Uterus (tissue), 4 donors: ENCODE measurements at places on chromosomes 6 and 20. TPM values are rescaled to one million over a fixed set of nuclear protein-coding genes. Genes with fewer than 3 reads are reported as not detected.

KCNK5 gene
- total RNA-seq, result 4.8 TPM

TFAP2C gene
- not detected for total RNA-seq

PDYN gene
- not detected for total RNA-seq

- no peak for DNase-seq
- H3K27me3 ChIP-seq, result no peaks in the 10 kb centered on the region
- no peaks in the 10 kb centered on the region for H3K36me3 ChIP-seq
- H3K4me3 ChIP-seq, result no peak overlapping the region
- H3K4me1 ChIP-seq, result no peaks in the 10 kb centered on the region
Measured at GRCh38 chr20:35329435-35330139, 37.4 kb upstream of the FAM83C start.

DNA sequence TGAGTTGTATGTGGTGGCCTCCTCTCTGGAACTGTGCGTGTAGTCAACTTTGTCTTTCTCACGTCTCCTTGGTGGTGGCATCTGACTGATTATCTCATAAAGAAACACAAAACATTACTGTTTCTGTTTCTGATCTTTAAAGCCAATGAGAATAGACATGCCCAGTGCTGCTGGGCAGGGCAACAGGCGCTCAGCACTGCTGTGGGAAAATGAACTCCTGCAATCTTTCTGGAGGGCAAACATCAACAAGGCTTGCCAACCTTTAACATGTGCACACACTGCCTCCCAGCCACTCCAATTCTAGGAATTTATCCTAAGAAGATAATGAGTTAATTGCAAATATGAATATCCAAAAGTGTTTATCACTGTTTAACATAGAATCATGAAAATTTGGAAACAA is 106.3 kb upstream of the CD93 start:
- no peaks in the 10 kb centered on the region for H3K4me1 ChIP-seq
- H3K27ac ChIP-seq, result no peak overlapping the region
- no peak overlapping the region for H3K4me3 ChIP-seq
- no peak for DNase-seq

VGLL2 gene
- total RNA-seq, result not detected
